Thyroid gland (tissue), 4 donors: ENCODE measurements at places on chromosomes 11 and 22.

GRCh38 chr11:43872995-43873394 lies 7.6 kb upstream of the ALKBH3 start:
- DNase-seq, result no peak

DNA sequence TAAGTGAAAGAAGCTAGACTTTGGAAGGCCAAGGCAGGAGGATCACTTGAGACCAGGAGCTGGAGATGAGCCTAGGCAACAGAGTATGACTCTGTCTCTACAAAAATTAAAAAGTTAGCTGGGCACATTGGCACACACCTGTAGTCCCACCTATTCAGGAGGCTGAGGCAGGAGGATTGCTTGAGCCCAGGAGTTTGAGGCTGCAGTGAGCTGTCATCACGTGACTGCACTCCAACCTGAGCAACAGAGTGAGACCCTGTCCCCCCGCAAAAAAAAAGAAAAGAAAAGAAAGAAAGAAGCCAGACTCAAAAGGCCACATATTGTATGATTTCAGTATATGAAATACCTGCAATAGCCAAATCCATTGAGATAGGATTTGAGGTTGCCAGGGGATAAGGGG lies 7.9 kb upstream of the CAPN5 start:
- DNase-seq, result no peak

GRCh38 chr22:20038574-20038973 lies 17.7 kb downstream of the TANGO2 start:
- DNase-seq, result no peak

GRCh38 chr11:114090225-114090910 lies 30.9 kb downstream of the ZBTB16 start:
- no peak for DNase-seq

- no peak for DNase-seq
These were observed 7.0 kb downstream of the RELA start for GRCh38 chr11:65655570-65656332.

- DNase-seq, result no peak
These were observed 99.2 kb downstream of the NAT10 start for GRCh38 chr11:34204396-34205279.

DNA sequence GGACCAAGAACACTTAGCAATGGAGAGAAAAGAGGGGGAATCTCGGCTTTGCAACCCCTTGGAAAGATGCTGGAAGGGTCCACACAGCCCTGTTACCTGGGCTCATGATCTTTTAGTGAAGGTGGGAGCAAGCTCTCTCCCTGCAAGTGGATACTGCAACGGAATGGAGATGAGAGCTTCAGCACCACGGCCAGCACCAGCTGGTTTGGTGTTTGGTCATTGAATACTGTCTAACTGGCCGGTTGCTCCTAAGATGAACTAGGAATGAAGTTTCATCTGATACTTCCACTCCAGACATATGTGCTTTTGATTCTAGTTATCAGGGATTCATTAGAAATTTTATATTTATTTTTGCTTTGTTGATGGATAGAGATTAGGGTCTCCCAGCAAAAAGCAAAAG lies 16.3 kb downstream of the HTR3A start:
- peak; percentile 68 for DNase-seq

- DNase-seq, result peak; percentile 33
These were observed 98.0 kb upstream of the ASPHD2 start for GRCh38 chr22:26330971-26331625.

GRCh38 chr11:28730336-28730735 lies 622.1 kb downstream of the METTL15 start:
- no peak for DNase-seq

- DNase-seq, result no peak
These were observed 558.3 kb downstream of the BRD1 start for GRCh38 chr22:49269371-49269770.

GRCh38 chr11:74135127-74135840 lies 35.5 kb downstream of the C2CD3 start:
- no peak for DNase-seq

- no peak for DNase-seq
These were observed 9.2 kb downstream of the PARVB start for GRCh38 chr22:44033287-44033686.

- DNase-seq, result no peak
These were observed 13.2 kb downstream of the MMP3 start for GRCh38 chr11:102830001-102830727.

- DNase-seq, result no peak
These were observed 3.2 kb upstream of the ST14 start for GRCh38 chr11:130156108-130157022.

- DNase-seq, result no peak
These were observed 264.0 kb upstream of the CCDC179 start for GRCh38 chr11:23124249-23124648.

GRCh38 chr22:22245935-22246525 lies 1.4 kb downstream of the VPREB1 start:
- DNase-seq, result no peak

- DNase-seq, result peak; percentile 40
These were observed 25.9 kb upstream of the ROBO3 start for GRCh38 chr11:124839128-124839971.

GRCh38 chr11:107018902-107019493 lies 722 bp upstream of the GUCY1A2 start:
- DNase-seq, result peak; percentile 70

DNA sequence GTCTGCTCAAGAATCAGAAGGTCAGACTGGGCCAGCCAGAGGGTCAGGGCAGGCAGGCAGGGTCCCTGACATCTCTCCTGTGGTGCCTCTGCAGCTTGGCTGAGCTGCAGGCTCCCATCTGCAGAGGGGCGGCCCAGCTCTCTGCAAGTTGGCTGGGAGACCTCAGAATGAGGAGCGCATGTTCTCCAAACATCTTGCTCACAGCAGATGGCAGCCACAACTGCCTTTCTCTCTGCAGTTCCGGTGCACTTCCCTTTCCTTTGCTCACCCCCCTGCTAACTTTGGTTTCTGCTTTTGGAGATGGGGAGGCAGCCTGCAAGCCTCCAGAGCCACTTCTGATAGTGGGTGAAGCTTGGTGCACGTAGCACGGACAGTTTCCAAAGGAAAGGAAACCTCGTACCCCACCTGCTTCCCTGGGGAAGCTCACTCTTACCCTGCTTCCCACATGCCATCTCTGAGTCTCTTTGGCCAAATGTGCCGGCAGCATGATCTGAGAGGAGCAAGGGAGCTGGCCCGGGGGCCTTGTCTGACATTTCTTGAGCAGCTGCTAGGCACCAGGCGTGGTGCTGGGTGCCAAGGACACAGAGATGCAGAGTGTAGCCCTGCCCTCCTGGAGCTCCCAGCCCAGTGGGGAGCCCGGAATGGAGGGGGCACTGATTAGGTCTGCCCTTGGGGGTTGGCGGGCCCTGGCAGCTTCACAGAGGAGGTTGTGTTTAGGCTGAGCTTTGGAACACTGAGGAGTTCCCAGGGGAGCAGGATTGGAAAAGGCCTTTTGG lies 18.2 kb downstream of the DAGLA start:
- DNase-seq, result no peak

DNA sequence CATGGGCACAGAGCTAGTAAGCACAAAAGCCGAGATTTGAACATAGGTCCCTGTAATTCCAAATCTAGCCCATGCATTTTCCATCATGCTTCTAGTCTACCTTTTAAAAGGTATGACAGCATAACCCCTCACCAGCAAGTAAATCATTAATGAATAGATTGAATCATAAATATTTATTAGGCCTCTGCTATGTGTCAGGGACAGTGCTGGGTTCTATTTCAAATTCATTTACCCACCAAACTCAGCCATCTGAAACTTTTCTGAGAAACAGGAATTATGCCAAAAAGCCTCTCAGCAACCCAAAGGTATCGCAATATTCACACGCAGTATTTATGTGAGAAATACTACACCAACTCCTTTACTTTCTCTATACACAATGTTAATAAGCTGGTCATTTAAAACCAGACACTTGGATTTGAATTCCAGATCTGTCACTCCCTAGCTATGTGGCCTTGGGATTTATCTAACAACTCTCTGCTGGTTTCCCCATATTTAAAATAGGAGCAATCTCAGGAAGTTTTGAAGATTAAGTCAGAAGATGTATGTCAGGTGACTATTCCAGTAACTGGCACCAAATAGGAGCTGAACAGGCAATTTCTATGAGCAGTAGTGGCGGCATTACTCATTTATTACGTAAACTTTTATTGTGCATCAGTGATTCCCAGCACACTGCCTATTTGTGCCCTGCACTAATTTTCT lies 191.4 kb downstream of the TENM4 start:
- DNase-seq, result no peak

- DNase-seq, result peak; percentile 40
These were observed 13.9 kb downstream of the NEAT1 start for GRCh38 chr11:65436412-65437032.

DNA sequence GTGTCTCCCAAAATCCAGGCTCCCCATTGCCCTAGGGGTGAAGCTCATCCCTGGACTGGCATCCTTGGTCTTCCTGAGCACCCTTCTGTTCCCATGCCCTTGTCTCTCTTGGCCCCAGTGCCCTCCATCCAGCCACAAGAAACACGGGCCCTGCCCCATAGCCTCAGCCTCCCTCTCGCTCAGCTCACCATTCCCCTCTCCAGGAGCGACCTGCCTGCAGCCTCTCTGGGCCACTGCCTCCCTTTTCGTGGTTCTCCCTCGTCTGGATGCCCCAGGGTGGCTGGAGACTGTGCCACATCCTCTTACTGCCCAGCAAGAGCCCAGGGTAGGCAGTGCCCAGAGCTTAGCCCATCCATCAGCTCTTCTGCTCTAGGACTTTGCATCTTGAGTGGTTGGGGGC lies 532.1 kb downstream of the TBC1D22A start:
- no peak for DNase-seq

GRCh38 chr11:111715142-111715816 lies 50.9 kb downstream of the PPP2R1B start:
- no peak for DNase-seq

DNA sequence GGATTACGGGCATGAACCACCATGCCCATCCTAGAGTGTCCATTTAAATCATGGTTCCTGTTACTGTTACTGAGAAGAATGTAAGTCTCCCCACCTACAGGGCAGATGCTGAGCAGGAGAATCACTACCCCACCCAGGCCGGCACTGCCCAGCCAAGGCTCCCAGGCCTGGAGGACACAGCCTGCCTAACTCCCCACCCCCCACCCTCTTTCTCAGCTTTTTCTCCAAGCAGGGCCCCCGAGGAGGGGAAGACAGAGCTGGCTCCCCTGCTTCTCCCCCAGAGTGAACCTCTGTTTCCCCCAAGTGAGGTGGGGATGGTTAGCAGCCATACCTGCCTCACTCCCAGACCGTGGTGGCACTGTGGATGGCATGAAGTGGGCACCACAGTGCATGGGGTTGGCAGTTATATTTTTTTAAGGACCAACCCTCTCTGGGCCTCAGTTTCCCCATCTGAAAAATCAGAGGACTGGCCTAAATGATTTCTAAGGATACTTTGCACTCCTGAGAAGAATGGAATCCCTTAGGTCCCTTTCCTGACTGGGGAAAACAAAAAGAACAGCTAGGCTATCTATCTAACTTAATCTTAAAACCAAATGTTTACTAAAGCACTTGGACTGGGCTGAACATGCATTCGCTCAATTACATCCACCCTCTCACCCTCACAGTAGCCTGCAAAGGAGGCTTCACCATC lies 5.0 kb downstream of the CBX7 start:
- no peak for DNase-seq

- DNase-seq, result no peak
These were observed 2.7 kb upstream of the LRP5 start for GRCh38 chr11:68309621-68310185.

DNA sequence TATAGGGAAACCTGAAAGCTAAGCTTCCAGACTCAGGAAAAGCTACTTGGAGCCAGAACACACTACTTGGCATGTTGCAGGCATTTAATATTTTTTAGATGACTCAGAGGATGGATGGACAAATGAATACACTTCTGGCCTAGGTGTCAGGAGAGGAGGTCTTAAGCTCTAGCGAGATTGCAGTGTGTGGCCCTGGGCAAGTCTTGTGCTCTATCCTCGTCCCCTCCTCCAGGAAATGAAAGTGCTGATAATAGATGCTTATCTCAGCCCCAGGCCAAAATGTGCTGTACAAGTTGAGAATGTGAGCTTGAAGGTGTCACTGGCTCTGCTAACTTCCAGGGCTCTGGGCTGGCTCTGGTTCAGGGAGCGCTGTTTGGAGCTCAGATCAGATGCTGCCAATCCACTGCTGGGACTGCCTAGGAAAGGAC lies 136.3 kb downstream of the PKNOX2 start:
- DNase-seq, result peak; percentile 82

- no peak for DNase-seq
These were observed 610.4 kb upstream of the B3GAT1 start for GRCh38 chr11:135022454-135022853.

DNA sequence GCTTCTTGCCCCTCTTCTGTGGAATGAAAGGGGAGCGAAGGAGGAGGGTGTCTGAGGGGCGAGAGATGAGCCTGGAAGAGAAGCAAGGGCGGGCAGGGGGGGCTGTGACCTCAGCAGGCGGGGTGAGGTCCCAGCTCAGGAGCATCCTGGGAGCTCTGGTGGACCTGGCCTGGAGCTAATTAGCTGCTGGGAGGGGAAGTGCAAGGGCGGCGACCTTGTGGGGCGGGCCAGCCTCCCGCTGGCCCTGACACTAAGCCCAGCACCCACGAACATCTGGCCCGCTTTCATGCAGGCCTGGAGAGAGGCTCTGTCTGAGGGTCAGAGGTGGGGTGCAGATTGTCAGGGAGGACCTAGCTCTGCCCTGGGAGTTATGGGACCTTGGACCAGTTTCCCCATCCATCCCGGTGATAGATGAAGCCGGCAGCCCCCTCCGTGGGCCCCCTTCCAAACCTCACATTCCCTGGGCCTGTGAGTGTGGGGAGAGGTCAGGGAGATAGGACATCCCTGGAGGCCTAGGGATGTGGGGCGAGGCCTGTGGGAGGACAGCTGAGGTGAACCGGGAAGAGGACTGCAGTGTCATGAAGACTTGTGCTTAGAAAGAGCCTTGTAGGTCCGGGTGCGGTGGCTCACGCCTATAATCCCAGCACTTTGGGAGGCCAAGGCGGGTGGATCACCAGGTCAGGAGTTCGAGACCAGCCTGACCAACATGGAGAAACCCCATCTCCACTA lies 28.5 kb upstream of the CD82 start:
- DNase-seq, result no peak

GRCh38 chr11:69300120-69301060 lies 6.4 kb downstream of the MYEOV start:
- no peak for DNase-seq

- DNase-seq, result peak; percentile 21
These were observed 88.7 kb downstream of the TP53I11 start for GRCh38 chr11:44861849-44862557.

DNA sequence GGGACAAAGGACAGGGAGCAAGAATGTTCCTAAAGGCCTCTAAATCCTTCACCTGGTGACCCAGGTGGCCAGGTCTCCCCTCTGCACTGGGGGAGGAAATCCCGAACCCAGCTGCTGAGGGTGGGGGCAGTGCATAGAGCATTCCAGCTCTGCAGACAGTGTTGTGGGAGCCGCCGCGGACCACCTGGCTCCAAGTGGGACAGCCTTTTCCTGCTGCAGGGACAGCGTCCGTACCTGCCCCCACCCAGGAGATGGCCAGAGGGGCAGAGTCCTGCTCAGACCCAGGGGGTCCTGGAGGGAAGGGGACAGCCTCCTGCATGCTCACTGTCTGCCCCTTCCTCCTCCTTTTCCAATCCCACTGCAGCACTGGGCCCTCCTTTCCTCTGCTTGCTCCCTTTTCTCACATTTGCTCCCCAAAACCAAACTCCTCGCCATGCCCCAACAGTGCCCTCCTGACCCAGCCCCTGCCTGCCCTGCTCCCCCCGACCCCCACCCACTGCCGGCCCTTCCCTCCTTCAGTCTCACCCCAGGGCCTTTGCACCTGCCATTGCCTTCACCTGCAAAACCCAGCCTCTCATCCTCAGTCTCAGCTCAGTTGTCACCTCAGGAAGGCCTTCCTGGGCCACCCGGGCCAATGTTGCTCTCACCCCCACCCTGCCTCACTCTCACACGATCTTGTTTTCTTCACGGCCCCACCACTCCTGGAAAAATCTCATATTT lies 12.8 kb downstream of the PNPLA5 start:
- DNase-seq, result no peak

- no peak for DNase-seq
These were observed 10.2 kb upstream of the P4HA3 start for GRCh38 chr11:74321487-74322188.
